ENCODE measurements at places on chromosomes 5 and 9.

- DNase-seq: no peak
Observed at GRCh38 chr5:17394086-17394485, 103.9 kb upstream of the TAF11L2 start.

GRCh38 chr9:86827893-86828292, 119.4 kb downstream of the GAS1 start:
- DNase-seq: no peak

- no peak for DNase-seq
Observed at GRCh38 chr5:111200828-111201227, 23.4 kb upstream of the CAMK4 start.

DNA sequence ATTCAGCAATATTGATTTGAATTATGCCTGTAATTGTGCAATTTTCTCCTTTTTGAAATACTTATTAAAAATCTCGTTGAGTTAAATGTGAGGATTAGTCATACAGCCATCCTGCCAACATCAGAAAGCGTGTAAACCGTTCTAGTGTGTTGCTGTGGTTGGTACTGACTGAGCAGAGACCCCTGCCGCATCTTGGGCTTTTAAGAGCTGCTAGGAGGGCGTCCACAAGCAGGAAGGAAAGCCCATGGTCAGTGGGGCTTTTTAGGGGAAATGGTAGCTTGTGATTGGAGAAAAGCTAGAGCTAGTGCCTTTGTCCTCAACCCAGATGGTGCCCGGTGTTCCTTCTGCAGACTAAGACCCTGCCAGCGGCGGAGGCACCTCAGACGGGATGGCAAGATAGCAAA, 1.3 kb downstream of the SDHA start:
- no peak for DNase-seq

All from stimulated activated CD8-positive, alpha-beta memory T cell treated with anti-CD3 and anti-CD28 coated beads, Interleukin-4, amount 100 ng/mL, for 1 hour (primary cell).